Activated naive CD8-positive, alpha-beta T cell treated with anti-CD3 and anti-CD28 coated beads, Interleukin-2, amount 50 U/mL, for 24 hours (primary cell): ENCODE measurements at places on chromosomes 6 and 20.

- DNase-seq: no peak
Observed at GRCh38 chr6:98864497-98864896, 30.1 kb downstream of the POU3F2 start.

DNA sequence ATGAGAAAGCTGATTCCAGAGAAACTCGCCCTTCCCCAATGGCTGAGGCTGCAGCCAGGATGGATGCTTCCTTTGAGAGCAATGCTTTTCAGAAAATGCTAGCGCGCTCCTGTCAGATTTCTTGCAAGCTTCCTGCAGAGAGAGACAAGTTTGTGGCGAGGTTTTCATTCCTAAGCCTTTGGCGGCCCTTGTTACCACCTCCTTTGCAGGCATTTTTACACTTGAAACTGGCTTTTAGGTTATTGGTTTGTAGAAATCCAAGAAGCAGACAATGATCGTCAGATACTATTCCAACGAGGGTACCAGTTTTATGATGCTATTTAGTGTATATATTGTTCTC lies 1.1 kb downstream of the FNDC1 start:
- DNase-seq: no peak

DNA sequence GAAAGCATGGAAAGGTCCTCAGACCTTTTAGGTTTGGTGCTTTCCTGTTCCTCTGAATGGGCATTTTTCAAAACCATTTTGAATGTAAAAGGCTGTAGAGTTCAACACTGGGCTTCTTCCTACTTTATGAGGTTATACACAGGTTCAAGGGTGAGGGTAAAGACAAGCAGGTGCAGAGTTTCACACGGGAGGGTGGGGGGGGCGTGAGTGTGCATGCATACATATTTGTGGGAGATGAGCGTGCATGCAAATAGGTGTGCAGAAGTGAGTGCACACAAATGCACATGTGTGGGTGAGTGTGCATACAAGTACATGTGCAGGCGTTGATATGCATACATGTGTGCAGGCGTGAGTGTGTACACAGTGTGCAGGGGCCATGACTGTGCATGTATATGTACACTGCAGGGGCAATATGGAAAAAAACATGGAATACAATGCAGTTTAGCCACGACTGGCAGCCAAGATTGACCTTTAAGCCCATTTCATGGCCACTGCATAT lies 183.1 kb downstream of the GMPR start:
- DNase-seq: no peak

GRCh38 chr20:20167698-20168097 lies 115.4 kb downstream of the CFAP61 start:
- no peak for DNase-seq

DNA sequence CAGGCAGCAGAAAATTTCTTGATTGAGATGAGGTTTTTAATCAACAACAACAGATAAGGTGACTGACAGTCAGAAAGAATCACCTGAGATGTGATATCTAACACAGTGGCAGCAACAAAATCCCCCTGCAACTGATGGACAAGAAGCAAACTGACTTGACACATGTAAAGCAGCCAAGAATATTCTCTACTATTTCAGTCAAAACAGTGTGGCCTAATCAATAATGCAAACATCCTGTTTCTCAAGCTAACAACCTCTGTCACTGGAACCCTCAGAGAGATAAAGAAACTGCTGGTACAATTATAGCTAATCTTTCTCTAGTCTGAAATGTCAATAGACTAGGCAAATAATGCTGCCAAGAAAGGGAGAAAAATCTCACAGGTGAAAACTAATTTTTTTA lies 4.6 kb upstream of the CGA start:
- DNase-seq: no peak

DNA sequence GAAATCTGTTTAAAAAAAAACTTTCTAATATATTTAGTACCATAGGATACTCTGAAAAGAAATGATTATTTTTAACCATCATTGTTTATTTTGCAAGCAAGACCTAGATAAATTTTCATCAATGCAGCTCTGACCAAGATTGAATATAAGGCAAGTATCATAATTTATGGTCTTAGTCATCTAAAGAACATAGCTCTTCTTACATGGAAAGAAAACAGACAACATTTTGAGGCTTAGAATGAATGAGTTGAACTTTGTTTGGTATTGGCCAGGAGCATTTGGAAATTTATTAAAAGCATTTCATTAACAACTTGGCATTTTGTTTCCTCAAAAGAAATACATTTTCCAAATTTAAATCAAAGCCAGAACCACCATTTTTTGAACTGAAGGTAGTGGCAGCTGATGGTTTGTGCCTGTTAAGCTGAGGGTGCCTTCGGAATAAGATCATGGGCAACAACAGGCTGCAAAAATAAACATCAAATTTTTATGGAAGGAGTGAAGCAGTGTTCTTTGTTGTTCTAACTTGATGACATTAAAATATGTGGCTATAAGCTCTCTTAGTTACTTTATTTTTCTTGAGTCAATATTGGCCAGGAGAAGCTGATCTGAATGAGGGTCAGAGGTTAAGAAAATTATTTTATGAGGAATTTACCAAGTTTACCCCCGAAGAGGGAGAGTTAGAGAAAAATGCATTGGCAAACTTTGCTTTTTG lies 6.7 kb upstream of the ATXN1 start:
- DNase-seq: no peak

DNA sequence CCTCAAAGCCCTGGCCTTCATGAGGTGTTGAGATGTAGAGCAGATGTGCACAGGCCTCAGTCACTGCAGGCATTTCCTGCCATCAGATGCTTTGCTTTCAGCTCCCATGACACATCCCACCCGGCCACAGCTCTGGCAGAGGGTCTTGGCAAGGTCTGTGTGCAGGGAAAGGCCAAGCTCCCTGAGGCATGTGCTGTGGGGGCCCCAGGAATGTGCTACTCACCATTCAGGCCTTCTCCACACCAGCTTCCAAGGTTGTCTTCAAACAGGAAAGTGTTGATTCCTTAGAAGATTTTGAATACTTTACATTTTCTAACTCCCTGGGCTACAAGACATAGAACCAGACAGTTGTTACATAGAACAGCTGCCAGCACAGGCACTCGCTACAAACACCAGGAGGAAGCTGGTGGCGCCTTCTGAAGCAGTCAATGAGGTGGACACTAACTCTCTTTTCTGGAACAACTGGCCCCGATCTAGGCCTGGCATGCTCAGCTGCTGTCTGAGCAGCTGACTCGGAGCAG lies 27.8 kb downstream of the CASS4 start:
- peak; percentile 47 for DNase-seq

GRCh38 chr20:40503119-40503518 lies 185.9 kb downstream of the MAFB start:
- no peak for DNase-seq

GRCh38 chr6:155143029-155143577 lies 120.7 kb upstream of the CLDN20 start:
- DNase-seq: no peak

DNA sequence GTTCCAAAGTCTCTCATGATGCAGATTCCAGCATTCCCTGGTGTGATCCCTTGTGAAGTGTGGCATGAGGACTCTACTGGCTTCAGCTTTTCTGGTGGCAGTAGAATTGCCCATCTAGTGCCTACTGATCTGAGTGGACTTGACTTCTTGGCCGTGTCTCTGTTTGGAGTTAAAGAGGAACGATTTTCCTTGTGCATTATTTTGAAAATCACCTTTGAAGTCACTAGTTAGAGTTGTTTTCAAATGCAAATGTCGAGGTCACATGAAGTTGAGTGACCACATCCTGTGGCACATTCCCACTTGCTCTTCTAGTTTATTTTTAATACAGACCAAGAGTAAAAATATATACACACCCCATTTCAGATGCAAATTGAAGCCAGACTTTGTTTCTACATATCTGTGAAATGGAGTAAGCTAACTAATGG lies 270.7 kb upstream of the TAB2 start:
- DNase-seq: no peak

DNA sequence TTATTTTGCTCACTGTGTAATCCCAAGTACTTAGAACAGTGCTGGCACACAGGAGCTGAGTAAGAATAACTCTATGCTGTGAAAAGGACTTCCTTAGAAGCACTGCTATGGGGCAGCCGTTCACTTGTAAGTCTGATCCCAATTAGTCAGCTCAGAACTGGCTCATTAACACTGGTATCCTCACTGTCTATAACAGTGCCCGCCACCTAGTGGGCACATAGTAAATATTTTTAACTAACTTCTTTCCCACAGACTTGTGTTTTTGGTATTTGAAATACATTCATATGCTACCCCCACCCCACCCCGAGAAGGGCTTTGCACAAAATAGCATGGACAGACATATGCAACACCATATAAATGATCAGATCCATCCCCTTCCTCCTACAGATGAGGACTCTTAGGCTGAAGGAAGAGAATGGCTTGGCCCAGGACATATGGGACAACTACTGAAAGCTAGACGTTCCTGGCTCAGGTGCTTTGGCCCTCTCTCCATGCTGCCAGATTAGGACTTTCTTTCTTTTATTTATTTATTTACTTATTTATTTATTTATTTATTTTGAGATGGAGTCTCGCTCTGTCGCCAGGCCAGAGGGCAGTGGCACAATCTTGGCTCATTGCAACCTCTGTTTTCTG lies 47.1 kb downstream of the DST start:
- DNase-seq: peak; percentile 28

GRCh38 chr6:106927531-106928398 lies 46.8 kb downstream of the CD24 start:
- peak; percentile 13 for DNase-seq

GRCh38 chr6:90940812-90941481 lies 354.1 kb upstream of the MAP3K7 start:
- DNase-seq: no peak

DNA sequence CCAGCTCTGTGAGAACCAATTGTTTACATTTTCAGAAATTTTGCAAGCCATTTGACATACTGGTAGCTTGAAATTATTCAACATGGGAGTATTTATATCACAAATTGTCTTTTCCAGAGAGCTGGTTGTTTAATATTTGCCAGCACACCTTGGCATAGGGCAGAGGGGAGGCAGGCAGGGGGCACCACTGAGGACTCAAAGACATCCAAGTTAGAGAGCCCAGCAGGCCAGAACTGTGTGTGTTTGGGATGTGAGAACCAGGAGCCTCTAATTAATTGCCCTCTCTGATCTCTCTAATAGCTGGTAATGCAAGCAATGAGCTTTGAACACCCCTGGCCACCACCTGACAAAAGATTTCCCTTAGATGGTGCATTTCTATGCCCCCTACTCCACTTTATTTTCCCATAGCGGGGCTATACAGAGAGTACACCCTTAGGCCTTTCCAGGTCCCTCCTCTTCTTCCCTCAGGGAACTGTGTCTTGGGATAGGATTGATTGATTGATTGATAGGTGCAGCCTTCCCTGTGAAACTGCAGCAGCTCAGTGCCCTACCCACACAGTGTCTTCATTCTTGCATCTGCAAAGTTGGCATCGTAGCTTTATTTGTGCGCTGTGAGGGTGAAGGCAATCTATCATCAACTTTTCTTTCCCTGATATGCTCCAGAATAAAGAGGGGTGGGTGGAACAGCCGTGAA lies 29.2 kb downstream of the MOCS1 start:
- no peak for DNase-seq

- no peak for DNase-seq
Observed at GRCh38 chr20:49132995-49133478, 55.1 kb downstream of the STAU1 start.

- DNase-seq: peak; percentile 6
Observed at GRCh38 chr20:53547664-53548239, 45.9 kb downstream of the ZNF217 start.

DNA sequence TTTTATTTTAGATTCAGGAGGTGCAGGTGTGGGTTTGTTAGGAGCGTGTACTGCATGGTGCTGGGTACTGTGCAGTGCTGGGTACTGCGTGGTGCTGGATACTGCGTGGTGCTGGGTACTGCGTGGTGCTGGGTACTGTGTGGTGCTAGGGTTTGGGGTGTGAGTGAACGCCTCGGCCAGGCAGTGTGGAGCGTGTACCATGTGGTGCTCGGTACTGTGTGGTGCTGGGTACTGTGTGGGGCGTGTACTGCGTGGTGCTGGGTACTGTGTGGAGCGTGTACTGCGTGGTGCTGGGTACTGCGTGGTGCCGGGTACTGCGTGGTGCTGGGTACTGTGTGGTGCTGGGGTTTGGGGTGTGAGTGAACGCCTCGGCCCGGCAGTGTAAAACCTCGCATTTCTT lies 62.9 kb downstream of the WDR27 start:
- DNase-seq: no peak

GRCh38 chr6:149201068-149201655 lies 116.3 kb upstream of the TAB2 start:
- DNase-seq: no peak

- DNase-seq: no peak
Observed at GRCh38 chr6:107843400-107843799, 19.3 kb upstream of the SCML4 start.

GRCh38 chr20:22836877-22837276 lies 198.2 kb upstream of the SSTR4 start:
- DNase-seq: no peak

DNA sequence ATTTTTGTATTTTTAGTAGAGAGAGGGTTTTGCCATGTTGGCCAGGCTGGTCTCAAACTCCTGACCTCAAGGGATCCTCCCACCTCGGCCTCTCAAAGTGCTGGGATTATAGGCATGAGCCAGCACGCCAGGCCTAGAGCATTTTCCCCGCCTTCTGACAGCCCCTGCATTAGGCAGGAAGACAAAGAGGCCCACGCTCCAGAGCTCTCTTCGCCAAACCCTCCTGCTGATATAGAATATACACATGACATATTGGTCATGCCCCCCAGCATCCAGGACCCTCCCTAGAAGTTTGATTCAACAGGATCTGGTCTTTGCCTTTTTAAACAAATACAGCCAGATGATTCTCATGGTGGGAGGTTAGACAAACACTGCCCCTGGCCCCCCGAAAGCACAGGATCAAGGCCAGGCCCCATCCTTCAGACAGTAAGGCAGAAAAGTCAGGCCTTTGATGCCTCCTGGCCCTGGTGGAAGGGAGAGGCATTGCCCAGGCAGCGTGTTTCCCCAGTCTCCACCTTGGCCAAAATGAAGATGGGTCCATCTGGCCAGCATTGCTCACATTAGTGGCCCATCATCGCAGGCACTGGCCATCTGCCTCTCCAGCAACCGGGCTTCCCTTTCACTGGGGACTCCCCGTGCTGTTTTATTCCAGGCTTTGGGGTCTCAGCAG lies 4.4 kb downstream of the SULF2 start:
- no peak for DNase-seq

- DNase-seq: no peak
Observed at GRCh38 chr6:67047996-67048395, 1341.0 kb upstream of the EYS start.

DNA sequence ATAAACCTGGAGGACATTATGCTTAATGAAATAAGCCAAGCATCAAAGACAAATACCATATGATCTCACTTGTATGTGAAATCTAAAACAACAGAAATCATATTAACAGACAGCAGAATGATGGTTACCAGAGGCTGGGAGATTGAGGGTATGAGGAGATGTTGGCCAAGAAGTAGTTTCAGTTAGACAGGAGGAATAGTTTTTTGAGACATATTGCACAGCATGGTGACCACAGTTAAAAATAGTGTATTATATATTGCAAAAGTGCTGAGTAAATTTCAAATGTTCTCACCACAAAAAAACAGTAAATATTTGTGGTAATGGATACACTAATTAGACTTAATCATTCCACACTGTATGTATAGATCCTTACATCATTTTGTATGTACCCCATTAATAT lies 1.8 kb downstream of the GABRR1 start:
- no peak for DNase-seq
